CD4-positive, alpha-beta memory T cell (primary cell): ENCODE measurements at places on chromosomes 7 and 10.
A peak's percentile ranks its signal among the peaks of the same experiment; 100 is the strongest.

DNA sequence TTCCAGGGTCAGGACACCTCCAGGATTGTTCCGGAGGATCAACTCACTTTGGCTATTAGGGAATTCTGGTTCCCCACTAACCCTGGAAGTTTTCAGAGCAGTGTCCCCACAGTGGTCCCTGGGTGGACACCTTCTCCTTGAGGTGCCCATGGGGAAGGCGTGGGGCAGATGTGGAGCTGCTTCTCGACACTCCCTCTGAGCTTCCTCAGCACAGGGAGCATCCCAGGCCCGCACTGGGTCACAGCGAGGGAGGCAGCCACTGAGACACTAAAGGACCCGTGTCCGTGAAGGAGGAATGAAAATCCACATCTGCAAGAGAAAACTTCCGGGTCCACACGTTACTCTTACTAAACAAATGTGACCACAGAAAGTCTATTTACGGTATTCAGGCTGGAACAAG is 48.2 kb upstream of the MNX1 start:
- no peaks in the 10 kb centered on the region for H3K4me1 ChIP-seq
- no peaks in the 10 kb centered on the region for H3K36me3 ChIP-seq
- H3K4me3 ChIP-seq: no peak overlapping the region

- H3K27me3 ChIP-seq: no peaks in the 10 kb centered on the region
- no peaks in the 10 kb centered on the region for H3K4me1 ChIP-seq
- no peaks in the 10 kb centered on the region for H3K36me3 ChIP-seq
- H3K4me3 ChIP-seq: no peak overlapping the region
- DNase-seq: no peak
- no peak overlapping the region for H3K27ac ChIP-seq
Measured at GRCh38 chr10:113557903-113558321, 5.1 kb downstream of the HABP2 start.

- H3K27ac ChIP-seq: no peak overlapping the region
- H3K36me3 ChIP-seq: no peaks in the 10 kb centered on the region
- H3K27me3 ChIP-seq: no peaks in the 10 kb centered on the region
- peak; percentile 6 for DNase-seq
- no peaks in the 10 kb centered on the region for H3K4me1 ChIP-seq
- no peak overlapping the region for H3K4me3 ChIP-seq
Measured at GRCh38 chr10:51422311-51423120, 276.9 kb downstream of the CSTF2T start.

DNA sequence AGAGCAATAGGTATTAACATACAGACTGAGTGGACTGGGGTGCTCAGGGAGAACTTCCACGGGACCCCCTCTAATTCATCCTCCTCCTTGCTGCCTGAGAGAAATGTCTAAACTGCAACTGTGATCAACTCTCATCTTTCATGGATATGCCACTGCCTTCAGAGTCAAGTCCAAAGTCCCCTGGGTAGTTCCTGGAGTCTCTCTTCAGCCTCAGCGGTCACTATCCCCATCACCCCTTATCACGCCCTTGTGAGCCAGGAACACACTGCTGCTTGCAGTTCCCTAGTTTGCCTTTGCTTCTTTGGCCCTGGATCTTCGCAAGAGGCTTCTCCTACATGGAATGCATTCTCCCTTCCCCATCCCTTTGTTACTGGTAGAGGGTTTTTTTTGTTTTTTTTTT is 58.7 kb upstream of the AUTS2 start:
- H3K4me3 ChIP-seq: no peak overlapping the region
- no peak overlapping the region for H3K27ac ChIP-seq
- no peaks in the 10 kb centered on the region for H3K36me3 ChIP-seq
- no peaks in the 10 kb centered on the region for H3K4me1 ChIP-seq

- DNase-seq: no peak
- no peak overlapping the region for H3K27ac ChIP-seq
- H3K36me3 ChIP-seq: no peaks in the 10 kb centered on the region
- no peaks in the 10 kb centered on the region for H3K4me1 ChIP-seq
- H3K4me3 ChIP-seq: no peak overlapping the region
Measured at GRCh38 chr10:44089671-44090070, 295.2 kb downstream of the CXCL12 start.

- no peak overlapping the region for H3K27ac ChIP-seq
- no peaks in the 10 kb centered on the region for H3K27me3 ChIP-seq
- H3K4me3 ChIP-seq: no peak overlapping the region
- no peak for DNase-seq
- no peaks in the 10 kb centered on the region for H3K36me3 ChIP-seq
- H3K4me1 ChIP-seq: no peaks in the 10 kb centered on the region
Measured at GRCh38 chr7:46784732-46785131, 797.2 kb downstream of the TNS3 start.
